ENCODE measurements at places on chromosomes 6 and 20. TPM values are rescaled to one million over a fixed set of nuclear protein-coding genes. Genes with fewer than 3 reads are reported as not detected.

Gene TAF8
- total RNA-seq: 13.9 TPM

Gene TRIM31
- total RNA-seq: not detected

Gene FUT9
- total RNA-seq: not detected

Gene MEP1A
- total RNA-seq: not detected

Gene PAK5
- total RNA-seq: not detected

Gene MATN4
- under 0.01 TPM for total RNA-seq

Gene KHDRBS2
- total RNA-seq: not detected

Gene PPP1R16B
- under 0.01 TPM for total RNA-seq

Gene PRR18
- total RNA-seq: not detected

Gene PRPH2
- 5.1 TPM for total RNA-seq
